ENCODE measurements at places on chromosomes 6 and 20.

- DNase-seq = no peak
Measured at GRCh38 chr6:6861995-6862394, 245.8 kb upstream of the RREB1 start.

DNA sequence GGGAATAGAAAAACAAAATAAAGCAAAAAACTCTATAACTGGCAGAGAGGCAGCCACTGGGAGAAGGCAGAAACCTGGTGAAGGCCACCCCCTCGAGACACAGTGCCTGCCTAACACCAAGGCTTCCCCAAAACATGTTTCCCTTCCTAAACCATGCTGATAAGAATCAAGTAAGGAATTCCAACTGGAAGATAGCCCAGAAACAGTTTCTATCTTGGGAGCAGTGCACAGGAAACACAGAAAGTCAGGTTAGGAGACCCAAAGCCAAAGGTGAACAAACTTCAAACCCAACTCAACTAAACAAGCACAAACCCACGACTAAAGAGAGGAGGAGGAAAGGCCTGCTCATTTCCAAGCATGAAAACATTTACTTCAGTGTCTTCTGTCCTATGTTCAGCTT lies 433.7 kb upstream of the RGS17 start:
- no peak for DNase-seq

GRCh38 chr6:166625356-166625755 lies 1.7 kb downstream of the RPS6KA2 start:
- DNase-seq = no peak

DNA sequence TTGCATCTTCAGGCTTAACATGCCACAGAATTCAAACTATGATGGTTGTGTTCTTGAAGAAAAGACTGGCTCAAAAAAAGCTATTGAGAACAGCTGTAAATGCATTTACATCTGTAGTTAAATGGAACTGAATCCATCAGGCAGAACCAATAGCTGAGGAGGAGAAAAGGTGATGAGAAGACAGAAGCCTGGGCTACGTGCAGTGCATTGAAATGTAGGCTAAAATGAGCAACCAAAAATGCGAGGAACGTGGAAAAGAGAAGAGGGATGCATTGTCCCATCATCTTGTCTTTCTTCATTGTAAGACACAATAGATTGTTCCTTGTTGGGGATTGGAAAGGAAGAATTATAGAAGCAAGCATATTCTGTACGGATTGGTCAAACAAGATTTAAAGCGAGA lies 13.8 kb upstream of the HDDC2 start:
- no peak for DNase-seq

DNA sequence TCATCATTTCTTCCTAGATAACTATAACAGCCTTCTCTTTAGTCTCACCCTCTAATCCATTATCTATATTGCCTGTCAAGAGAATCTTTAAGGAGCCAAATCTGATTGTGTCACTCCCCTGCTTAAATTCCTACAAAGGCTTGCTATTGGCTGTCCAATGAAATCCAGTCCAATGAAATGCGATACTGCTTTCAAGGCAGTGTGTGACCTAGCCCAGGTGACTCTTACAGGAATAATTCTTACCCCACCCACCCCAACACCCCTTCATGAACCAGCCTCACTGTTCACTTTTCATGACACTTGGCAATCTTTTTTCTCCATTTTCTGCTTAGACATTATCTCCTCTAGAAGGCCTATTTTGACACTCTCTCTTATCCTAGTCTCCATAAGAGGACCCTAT lies 163.3 kb upstream of the MARCKS start:
- no peak for DNase-seq

GRCh38 chr6:116695401-116695800 lies 14.4 kb downstream of the KPNA5 start:
- DNase-seq = no peak

GRCh38 chr20:47674686-47675085 lies 110.6 kb downstream of the SULF2 start:
- DNase-seq = no peak

DNA sequence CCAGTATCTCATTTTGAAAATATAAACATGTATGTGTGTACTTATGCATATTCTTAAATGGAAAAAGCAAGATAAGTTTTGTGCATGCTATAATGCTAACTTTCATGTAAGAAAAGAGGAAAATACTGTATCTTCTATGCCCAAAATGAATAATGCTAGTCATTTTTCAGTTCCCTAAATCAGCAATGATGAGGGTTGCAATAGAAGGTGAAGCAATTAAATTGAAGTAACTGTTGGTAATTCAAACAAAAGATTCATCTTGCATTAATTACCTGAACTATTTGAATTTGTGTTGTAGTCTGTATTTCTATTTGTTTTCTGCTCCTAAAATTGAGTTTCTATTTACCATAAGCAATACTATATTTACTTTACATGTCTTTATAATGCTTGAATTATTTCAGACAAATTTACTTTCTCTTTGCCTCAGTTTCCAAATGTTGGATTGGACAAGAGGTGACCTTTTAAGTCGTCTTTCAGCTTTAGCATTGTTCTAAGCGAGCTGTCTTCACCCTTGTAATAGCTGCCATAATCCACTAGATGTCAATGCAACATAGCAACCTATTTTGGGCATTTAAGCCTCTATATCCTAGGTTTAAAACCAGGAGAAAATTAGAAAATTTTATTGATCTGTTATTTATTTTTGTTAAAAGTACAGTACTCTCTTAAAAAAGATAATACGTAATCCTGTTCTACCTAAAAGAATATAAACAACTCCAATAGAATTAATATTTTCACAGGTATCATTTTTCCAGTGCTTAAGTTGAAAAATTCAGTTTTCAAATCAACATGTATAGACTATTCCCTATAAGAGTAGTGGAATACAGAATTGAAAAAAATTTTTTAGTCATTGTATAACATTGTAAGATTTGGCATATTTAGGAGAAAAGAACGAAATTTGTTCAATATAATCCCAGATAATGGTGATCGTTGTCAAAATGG lies 52.3 kb upstream of the IFNGR1 start:
- DNase-seq = peak; percentile 12

- DNase-seq = no peak
Measured at GRCh38 chr6:7912736-7913517, 2.3 kb upstream of the TXNDC5 start.

DNA sequence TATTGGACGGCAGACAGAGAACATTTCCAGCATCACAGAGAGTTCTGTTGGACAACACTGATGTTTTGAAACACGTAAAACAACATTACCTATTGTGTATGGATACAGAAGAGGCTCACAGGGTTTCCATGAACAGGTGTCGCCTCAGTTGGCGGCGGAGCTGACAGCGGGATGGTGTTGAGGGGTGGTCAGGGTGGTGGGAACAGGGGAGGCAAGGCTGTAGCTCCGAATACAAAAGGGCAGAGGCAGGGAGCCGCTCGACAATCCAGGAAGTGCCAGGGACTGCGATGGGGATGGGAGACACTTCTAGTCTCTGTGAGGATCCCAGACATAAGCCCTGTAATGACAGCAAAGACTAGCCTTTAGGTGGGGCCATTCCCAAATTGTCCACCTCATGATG lies 14.5 kb upstream of the PI16 start:
- no peak for DNase-seq

DNA sequence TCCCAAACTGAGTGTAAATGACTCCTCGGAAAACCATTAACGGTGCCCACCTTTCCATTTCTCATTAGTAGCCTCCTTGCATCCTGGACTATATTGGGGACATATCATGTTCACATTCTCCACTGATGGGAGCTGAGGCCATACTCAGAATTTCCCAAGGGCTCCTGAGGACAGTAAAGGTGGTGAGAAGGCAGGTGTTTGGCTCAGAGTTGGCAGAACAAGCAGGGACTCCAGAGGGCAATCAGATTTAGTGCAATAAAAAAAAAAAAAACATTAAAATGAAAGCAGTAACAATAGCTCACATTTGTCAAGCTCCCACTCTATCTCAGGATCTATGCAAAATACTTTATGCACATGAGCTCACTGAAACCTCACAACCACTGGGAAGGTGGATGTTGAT lies 401.4 kb downstream of the MAFB start:
- DNase-seq = no peak

DNA sequence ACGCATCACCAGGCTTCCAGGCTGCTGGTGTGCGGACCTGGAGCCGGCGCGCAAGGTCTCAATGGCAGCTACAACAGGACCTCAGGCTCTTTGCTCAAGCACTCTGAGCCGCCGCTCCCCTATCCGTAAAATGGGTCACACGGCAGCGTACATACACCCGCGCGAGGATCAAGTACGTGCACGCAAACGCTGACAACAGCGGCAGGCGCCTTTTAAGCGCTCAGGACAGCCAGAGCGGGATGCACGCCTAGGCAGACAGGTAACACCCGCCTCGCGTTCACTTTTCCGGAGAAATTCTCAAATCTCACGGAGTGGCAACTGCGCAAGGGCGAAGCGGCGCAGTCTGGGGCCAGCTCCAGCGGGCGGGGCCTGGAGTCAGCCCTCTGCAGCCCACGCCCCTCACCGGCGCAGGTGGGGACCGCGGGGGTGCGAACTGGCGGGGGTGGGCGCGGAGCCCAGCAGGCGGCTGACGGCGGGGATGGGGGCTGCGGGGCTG lies 535 bp downstream of the EXOC2 start:
- no peak for DNase-seq

DNA sequence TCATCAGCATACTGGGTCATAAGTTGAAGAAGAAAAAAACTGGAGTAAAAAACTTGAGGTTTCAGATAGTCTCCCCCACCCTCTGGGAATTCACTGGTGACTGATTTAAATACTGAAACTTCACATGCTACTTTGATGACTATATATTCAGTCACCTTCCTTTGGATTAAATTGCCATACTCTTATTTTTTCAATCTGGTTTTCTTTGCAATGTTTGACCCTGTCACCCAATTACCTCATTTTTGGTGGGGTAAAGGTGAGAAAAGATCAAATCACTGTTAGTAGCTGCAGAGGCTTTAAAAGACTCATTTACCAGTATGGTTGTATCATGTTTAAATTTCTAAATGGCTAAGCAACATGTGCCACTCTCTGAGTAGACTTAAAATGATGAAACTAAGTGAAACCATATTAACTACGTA lies 862.7 kb upstream of the FLRT3 start:
- no peak for DNase-seq

- DNase-seq = no peak
Measured at GRCh38 chr6:92763680-92764079, 655.7 kb downstream of the EPHA7 start.

DNA sequence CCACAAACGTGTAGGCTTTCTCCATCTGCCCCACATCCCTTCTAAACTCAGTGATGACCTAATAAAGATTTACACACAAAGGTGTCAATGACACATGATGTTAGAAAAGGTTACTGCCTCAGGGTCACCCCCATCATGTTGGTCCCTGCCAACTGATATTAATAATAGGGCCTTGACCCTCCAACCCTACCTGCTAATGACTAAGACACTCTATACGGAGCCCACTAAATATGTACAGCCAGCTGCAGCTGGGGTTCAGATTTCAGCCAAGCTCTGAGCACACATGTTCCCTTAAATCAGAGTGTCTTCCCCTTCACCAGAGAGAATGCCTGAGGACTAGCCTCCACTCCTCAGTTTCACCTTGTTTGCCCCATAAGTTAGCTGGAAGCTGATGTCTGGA lies 67.4 kb upstream of the SNRPB2 start:
- DNase-seq = no peak

- peak; percentile 67 for DNase-seq
Measured at GRCh38 chr6:39887692-39888450, 46.4 kb downstream of the MOCS1 start.

DNA sequence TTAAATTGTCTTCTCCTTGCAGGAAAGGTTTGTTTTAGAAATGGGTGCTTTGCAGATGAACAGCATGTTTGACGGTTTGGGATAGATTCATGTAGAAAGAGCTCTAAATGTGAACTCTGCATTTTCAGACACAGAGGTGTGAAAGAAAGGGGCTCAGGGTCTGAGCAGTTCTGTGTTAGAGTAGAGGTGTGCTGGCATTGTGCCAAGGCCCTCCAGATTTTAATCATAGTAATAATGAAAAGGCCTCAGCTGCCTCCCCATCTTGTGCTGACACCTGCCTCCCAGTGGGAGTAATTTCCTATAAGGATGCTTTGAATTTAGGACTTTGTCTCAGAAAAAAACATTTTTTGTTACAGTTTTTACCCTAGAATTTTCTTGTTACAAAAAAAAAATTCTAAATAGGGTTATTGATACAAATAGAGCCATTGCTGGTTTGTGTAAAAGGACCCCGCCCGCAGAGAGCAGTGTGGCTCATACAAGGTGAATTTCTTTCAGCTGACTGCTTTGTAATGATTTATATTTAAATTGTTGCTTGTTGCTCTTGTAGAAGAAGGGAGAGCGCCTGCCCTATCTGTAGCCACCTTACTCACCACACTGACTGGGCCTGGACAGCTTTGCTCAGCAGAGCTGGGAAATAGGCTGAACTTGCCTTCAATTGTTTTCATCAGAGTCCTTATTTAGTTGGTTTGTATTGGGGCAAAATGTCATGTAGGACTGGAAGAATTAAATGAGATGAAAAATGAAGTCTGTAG lies 294.5 kb downstream of the ZFAND3 start:
- DNase-seq = no peak

GRCh38 chr20:43058077-43058476 lies 131.6 kb downstream of the PTPRT start:
- DNase-seq = no peak

GRCh38 chr6:122495612-122496011 lies 24.0 kb upstream of the SERINC1 start:
- no peak for DNase-seq

- no peak for DNase-seq
Measured at GRCh38 chr20:63900413-63900812, 5.5 kb downstream of the DNAJC5 start.

GRCh38 chr20:19621072-19621471 lies 137.0 kb upstream of the RIN2 start:
- DNase-seq = no peak

DNA sequence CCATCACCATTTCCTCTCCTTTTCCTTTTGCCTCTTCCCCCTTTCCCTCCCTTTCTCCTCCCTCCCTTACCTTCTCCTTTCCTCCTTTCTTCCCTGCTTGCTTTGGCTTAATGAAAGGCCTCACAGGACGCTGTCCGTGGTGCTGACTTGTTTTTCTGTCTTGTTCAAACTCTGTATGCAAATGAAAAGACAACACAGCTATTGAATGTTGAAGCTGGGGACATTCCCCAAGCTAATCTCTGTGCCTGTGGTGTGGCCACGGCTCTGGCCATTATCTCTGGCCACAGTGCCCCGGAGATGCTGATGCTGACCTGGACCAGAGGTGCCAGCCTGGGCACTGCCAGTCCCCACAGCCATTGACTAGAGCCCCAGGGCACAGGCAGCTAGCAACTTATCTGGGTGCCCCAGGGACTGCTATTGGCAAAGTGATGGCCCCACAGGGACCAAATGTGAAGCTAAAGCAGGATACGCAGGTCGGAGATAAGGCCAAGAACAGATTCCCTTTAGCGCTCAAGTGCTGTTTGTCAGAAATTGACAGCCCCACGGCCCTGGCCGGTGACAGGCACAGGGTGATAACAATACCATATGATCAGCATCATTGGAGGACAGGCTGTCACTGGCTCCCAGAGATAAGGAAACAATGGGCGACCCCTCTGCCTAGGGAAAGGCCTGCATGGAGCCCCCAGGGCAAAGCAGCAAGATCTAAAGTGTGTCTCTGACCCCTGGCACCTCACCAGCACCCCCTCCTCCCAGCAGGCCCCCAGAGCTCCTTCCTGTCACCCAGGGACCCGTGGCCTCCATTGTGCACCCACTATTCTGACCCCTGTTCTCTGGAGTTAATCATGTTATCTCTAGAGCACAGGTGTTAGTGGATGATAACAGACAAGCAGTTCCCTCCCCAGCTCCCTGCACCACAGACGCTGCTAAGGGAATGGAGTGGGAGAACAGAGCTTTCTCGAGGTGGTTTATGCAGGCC lies 31.6 kb upstream of the SLC32A1 start:
- DNase-seq = no peak

All from GM04503 (cell line).